ENCODE measurements at places on chromosomes 5 and 9.

DNA sequence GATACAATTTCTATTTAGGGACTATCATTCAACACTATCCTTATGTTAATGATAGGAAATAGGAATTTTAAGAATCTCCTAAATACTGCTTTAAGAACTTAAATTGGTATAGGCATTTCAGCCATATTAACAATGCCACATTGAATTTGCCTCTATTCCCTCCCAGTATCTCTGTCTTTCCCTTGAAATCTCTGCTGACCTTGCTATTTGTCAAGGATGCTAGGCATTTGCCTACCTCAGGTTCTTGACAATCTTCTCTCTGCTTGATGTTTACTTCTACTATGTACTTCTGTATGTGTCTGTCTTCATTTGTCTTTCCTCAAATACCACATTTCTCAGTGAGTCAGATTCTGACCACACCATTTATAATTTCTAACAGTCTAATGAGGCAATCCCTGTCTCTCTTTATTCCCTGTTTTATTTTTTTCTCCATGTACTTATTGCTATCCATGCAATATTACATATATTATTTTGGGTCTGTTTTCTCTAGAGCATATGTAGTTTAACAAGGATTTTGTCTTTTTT lies 1461.4 kb upstream of the CDH9 start:
- no peak for DNase-seq

DNA sequence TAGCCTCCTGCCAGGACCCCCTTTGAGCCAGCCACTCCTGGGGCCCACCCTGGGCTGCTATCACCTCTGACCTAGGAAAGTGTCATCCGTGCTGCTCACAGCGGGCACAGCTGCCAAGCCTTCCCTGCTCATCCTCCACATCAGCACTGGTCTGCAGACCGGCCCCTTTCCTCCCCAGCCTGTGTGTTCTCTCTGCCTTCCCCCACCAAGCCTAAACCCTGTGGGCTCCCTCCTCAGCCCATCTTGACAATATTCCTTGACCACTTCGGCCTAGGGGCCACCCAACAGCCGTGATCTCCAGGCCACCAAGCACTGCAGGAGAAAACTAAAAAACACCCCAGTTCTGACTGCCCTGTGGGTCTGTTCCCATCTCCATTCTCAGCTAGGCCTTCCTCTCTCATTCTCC lies 135.1 kb downstream of the DAB2IP start:
- no peak for DNase-seq

DNA sequence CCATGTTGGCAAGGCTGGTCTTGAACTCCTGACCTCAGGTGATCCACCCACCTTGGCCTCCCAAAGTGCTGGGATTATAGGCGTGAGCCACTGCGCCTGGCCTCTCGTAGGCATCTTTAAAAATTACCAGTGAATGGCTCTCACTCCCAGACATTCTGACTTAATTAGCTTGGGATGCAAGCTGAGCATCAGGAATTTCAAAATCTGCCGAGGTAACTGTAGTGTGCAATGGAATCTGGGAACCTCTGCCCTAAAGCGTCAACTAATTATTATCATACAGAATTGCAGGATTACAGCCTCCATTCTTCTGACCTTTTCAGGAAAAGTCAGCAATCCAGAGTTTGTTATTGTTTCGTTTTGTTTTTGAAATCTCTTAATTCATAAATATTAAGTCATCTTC lies 213.4 kb upstream of the DMAC1 start:
- DNase-seq = no peak

DNA sequence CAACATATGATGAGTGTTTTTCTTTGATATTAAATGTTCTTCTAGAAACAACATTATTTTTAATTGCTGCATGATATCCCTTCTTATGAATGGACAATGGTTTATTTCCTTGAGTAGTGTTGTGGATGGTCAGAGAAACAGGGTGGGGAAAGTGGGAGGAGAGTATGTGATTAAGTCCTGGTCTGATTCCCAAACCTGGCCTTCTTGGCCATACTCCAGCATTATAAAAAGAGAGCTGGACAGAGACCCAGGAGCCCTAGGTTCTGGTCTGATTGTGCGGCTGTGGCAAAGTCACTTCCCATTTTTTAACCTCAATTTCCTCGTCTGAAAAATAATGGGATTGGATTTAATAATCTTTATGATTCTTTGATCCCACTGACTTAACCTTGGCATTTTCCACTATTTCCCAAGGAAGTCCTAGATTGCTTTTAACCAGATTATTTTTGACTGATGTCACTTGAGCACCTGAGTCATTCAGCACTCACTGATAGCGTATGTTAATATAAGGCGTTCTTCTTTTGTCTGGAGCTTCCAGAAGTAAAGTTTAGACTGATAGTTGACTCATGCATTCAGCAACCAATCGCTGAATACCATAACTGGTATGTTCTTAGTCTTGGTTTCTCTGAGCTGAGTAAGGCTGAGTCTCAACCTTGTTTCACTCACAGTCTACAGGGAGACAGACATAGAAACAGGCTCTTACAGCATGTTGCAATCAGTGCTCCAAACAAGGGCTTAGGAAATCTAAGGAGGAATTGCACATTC lies 26.2 kb downstream of the OSMR start:
- no peak for DNase-seq

- DNase-seq = no peak
Observed at GRCh38 chr5:33105521-33105941, 335.2 kb upstream of the TARS1 start.

GRCh38 chr9:122197426-122197825 lies 31.3 kb downstream of the LHX6 start:
- no peak for DNase-seq

DNA sequence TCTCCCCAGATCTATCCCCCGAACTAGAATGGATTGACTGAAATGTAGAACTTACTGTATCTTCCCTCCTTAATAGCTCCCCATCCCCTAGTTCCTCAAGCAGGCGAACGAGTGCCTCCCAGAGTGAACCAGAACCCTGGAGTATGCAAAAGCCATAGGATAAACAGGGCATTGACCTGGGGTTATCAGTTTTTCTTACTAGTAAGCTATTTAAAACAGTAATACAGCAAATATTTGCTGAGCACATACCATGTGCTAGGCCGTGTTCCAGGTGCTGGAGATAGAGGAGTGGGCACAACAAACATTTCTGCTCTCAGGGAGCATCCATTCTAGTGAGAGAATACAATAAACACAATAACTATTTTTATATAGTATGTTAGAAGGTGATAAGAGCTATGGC lies 1.8 kb downstream of the SKP2 start:
- no peak for DNase-seq

- no peak for DNase-seq
Observed at GRCh38 chr5:98570010-98570409, 203.5 kb upstream of the RGMB start.

DNA sequence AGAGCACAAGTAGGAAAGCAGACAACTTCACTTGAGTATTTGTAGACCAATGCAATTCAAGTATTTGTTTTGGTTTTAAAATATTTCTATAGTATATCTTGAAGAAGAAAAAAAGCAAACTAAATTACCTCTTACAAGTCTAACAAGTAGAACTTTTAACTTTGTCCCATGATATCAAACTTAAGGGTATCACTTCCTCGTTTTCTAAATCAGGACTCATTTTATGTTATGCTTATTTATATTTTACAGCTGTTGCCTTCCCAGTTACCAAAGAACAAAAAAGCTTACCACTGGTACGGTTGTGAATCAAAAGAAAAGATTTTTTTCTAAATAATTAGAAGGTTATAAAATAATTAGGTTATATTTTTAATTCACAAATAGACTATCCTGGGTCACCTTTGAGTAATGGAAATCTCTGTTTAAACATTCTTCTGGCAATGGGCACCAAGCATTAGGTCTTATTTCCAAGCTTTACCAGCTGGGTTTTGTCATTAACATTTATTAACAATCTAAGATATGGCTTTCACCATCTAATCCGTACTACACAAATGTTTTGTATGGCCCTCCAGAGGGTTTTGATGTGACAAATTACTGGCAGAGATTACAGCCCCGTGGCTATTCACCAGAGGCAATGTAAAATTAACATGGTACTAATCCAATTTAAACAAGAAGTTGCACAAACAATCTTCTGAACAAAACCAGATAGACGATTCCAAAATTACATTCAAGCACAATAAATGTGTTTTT lies 63.6 kb downstream of the CEP120 start:
- no peak for DNase-seq

DNA sequence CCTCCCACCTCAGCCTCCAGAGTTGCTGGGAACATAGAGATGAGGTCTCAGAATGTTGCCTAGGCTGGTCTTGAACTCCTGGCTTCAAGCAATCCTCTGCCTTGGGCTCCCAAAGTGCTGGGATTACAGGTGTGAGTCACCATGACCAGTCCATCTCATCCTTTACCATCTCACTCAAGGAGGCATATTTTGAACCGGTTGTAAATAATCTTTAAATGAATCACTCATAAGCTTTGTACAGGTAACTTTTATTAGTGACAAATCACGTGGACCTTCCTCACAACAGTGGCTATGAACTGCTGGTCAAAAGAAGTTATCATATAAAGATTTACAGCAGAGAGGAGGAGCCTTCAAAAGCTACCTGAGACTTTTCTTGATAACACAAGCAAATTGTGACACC lies 70.7 kb downstream of the RFK start:
- DNase-seq = no peak

DNA sequence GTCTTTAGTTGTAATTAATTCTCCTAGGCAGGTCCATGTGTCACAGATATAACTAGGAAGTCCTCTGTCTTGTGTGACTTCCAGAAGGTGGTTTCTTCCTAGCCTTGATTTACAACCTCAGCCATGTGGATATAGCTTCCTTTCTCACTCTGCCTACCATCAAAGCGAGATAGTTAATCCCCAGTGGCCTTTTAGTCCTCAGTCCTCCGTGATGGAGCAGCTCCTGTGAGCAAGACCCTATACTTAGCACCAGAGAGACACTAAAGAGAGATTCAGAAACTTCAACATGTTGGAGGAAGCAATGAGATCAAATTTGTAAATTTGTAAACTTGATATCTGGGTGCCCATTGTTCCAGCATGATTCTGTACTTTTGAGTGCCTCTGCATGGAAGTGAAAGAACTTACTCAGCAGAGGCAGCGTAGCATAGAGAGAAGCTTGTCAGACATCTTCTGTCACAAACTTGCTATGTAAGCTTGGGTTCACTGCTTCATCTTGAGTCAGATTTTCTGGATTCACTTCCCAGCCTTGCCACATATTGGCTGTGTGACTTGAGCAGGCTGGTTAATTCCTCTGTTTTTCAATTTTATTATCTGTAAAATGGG lies 170.2 kb upstream of the NR3C1 start:
- DNase-seq = no peak

DNA sequence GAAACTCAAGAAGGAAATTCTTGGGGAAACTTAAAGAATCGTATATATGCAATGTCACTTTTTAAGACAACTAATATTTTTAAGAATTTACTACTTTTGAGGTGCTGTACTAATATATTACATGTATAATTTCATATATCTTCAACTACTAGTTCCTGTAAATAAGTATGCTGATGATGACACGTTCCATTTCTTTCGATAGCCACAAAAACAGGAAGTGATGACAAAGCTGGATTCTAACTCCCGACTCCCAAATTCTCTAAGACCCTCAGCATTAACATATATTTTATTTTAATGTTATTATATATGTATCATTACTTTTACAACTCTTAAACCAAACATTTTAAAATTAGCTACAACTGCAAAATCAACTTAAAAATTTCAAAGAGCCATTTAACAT lies 74.8 kb downstream of the STK32A start:
- DNase-seq = no peak

- no peak for DNase-seq
Observed at GRCh38 chr9:114266969-114267368, 55.9 kb upstream of the ORM1 start.

DNA sequence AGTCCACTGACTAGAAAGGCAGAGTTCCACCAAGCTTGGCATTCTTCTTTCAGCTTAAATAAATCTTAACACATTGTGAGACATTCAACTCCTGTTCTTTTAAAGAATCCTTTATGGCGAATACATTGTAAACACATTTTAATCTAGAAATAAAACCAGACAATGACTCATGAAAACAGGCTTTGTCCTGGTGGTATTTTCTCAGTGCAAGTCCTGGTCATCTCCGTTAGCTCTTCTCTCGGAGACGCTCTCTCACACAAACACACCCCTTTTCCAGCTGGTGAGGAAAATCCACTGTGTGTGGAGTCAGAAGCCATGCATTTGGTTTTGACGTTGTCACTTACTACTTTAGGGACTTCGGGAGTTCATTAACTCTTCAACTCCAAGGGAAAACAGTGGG lies 140.4 kb downstream of the AUH start:
- no peak for DNase-seq

GRCh38 chr5:76406014-76406413 lies 2.9 kb downstream of the IQGAP2 start:
- DNase-seq = no peak

- no peak for DNase-seq
Observed at GRCh38 chr9:95822015-95822414, 53.5 kb upstream of the ERCC6L2 start.

DNA sequence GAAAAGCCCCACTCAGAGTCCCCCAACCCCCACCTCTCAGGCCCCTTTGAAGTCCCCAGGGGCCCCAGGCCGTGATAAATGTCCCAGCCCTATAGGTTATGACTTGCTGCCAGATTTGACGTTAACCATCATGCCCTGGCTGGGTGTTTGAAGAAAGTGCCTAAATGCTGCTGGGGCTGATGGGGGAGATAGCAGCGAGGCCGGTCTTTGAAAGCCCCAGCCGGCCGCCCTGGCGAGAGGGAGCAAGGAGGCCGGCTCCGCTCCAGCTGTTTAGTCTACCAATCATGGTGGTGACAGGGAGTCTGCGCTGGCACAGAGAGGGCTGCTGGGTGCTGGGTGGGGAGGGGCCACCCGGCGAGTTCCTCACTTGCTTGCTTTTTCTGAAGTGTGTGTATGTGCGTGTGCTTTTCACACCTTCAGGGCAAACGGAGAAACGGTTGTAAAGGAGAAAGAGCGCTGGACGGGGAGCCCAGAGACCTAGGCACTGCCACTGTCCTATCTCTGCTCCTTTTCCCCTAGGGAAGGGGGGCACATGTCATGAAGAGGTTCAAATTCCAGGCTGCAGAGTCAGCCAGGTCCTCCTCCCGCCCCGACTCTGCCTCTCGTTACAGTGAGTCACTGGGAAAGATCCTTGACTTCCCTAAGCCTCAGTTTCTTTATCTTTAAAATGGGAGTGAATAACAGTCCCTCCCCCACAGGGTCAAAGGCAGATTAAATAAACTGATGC lies 126.1 kb upstream of the HAND1 start:
- DNase-seq = no peak

GRCh38 chr5:159571501-159572244 lies 241.4 kb upstream of the IL12B start:
- no peak for DNase-seq

DNA sequence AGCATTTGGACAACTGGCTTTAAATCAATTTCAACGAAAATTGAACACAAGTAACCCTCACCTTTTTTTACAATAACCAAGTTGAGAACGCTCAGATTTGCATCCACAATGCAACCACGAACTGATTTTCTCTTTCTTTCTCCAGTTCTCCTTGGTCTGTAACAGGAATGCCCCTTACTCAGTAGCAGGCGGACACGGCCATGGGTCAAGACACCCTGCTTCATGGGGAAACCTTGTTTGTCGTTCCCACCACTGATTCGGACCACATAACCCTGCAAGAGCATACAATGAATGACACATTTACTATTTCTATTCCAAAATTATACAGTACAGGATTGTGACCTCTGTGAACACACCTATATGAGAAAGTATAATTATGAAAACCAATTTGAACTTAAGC lies 1.4 kb downstream of the RPS6 start:
- no peak for DNase-seq
